T-cell (primary cell): ENCODE measurements at places on chromosomes 2 and 18. TPM values are rescaled to one million over a fixed set of nuclear protein-coding genes. Genes with fewer than 3 reads are reported as not detected.

- no peaks in the 10 kb centered on the region for H3K27me3 ChIP-seq
- peak overlapping the region; percentile 39 for H3K27ac ChIP-seq
- peak; percentile 11 for DNase-seq
Observed at GRCh38 chr18:13353084-13353823, 134.7 kb downstream of the LDLRAD4 start.

GRCh38 chr2:233094614-233095013, 34.5 kb downstream of the INPP5D start:
- DNase-seq: no peak
- no peaks in the 10 kb centered on the region for H3K27me3 ChIP-seq
- no peak overlapping the region for H3K4me3 ChIP-seq
- H3K4me1 ChIP-seq: peaks cover 52% of the 10 kb centered on the region
- no peak overlapping the region for H3K27ac ChIP-seq

- no peaks in the 10 kb centered on the region for H3K36me3 ChIP-seq
- H3K4me1 ChIP-seq: no peaks in the 10 kb centered on the region
- no peaks in the 10 kb centered on the region for H3K27me3 ChIP-seq
- DNase-seq: no peak
Observed at GRCh38 chr2:129711816-129712675, 267.4 kb upstream of the RAB6C start.

DNA sequence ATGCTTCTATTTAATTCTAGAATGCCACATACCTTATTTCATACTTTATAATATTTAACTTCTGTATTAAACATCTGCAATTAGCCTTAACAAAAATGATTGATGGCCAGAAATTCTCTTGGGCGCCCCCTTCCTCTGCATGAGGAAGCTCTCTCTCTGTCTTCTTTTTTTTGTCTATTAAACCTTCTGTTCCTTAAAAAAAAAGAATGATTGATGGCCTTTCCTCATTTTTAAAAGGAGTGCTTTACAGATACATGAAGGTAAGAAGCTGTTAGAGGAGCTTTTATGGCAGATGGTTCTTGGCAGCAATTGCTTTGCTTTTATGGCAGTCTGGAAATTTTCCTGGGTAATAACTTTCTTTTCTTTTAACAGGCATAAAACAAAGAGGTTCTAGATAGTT, 526.9 kb downstream of the SLC4A3 start:
- H3K4me3 ChIP-seq: no peak overlapping the region
- no peak for DNase-seq
- H3K4me1 ChIP-seq: no peaks in the 10 kb centered on the region
- no peaks in the 10 kb centered on the region for H3K36me3 ChIP-seq
- no peak overlapping the region for H3K27ac ChIP-seq

DNA sequence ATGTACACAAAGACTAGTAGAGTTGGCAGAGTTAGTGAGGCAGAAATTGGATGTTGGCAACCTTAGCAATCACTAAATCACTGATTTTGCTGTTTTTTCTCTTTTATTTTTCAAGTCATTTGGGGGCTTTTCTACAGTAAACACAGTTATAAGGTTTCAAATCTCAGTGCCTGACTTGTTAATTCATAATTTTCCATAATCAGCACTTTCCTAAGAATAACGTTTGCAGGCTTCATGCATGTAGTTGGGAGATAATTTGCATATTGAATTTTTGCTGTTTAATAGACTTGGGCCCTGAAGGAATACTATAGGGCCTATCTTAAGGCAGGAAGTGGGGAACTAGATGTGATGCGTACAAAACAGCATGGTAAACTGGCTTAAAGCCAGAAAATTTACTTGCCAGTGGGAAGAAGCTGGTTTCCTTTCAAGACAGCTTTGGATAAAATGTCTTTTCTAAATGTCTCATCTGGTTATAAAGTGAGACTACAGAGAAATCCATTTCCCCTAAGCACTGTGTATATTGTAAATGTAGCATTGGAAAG, 127.2 kb upstream of the SMIM21 start:
- no peaks in the 10 kb centered on the region for H3K4me1 ChIP-seq
- no peaks in the 10 kb centered on the region for H3K27me3 ChIP-seq
- H3K36me3 ChIP-seq: no peaks in the 10 kb centered on the region
- DNase-seq: no peak
- no peak overlapping the region for H3K4me3 ChIP-seq

- peaks cover 24% of the 10 kb centered on the region for H3K27me3 ChIP-seq
- peak; percentile 48 for DNase-seq
- no peaks in the 10 kb centered on the region for H3K36me3 ChIP-seq
- H3K4me1 ChIP-seq: peaks cover 34% of the 10 kb centered on the region
- peak within 1 kb of the TSS; percentile 2 for H3K27ac ChIP-seq
Observed at GRCh38 chr2:226799211-226799975, at the start of gene IRS1. IRS1 (minus strand) TSS chr2:226799820; CDS start chr2:226798738, 1,082 bp downstream.

GRCh38 chr2:66651295-66651694, 216.4 kb downstream of the MEIS1 start:
- no peaks in the 10 kb centered on the region for H3K36me3 ChIP-seq
- H3K4me1 ChIP-seq: no peaks in the 10 kb centered on the region
- no peaks in the 10 kb centered on the region for H3K27me3 ChIP-seq

- H3K27ac ChIP-seq: no peak overlapping the region
- H3K4me1 ChIP-seq: no peaks in the 10 kb centered on the region
- DNase-seq: no peak
- no peaks in the 10 kb centered on the region for H3K27me3 ChIP-seq
- no peak overlapping the region for H3K4me3 ChIP-seq
Observed at GRCh38 chr2:173713904-173714555, 251.1 kb downstream of the SP3 start.

- H3K4me3 ChIP-seq: no peak overlapping the region
- H3K27ac ChIP-seq: no peak overlapping the region
- H3K4me1 ChIP-seq: no peaks in the 10 kb centered on the region
Observed at GRCh38 chr2:30622452-30622851, 175.4 kb downstream of the LCLAT1 start.

DNA sequence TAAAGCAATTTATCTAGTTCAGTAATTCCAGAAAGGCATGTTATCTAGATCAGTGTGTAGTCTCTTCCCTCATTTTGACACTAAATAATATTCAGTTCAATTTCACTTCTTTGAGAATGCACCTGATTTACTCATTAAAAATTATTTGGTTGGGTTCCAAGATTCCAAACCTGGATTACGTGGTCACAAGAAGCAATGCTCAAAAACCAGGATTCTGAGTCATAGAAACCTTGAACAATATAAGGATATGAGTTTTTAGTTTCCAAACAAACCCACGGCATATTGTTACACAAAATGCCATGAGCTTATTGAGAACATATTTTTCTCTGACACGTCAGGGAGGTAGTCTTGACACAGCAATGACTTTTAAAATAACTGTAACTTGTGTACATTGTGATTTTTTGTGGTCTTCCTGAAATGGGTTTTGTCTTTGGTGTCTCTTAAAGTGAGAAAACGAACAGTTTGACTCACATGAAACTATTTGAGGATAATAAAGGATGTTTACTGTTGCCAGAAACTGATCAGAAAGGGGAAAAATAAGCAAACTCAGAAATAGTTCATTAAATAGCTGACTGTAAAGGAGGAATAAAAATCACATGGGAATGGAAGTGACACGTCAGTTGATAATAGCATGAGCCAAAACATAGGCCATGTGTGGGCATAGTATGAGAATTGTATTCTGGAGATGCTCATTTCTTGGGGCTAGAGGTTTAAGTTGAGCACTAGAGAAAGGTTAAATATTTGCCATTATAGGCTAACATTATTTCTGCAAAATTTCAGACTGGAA, 617.7 kb upstream of the CDH2 start:
- no peak for DNase-seq
- no peaks in the 10 kb centered on the region for H3K27me3 ChIP-seq
- H3K4me3 ChIP-seq: no peak overlapping the region
- H3K4me1 ChIP-seq: no peaks in the 10 kb centered on the region
- H3K36me3 ChIP-seq: no peaks in the 10 kb centered on the region

GRCh38 chr2:85615413-85615728, 615 bp upstream of the USP39 start:
- peaks cover 11% of the 10 kb centered on the region for H3K36me3 ChIP-seq
- DNase-seq: no peak
- peaks cover 16% of the 10 kb centered on the region for H3K4me1 ChIP-seq
- H3K27ac ChIP-seq: no peak overlapping the region
- H3K27me3 ChIP-seq: no peaks in the 10 kb centered on the region

DNA sequence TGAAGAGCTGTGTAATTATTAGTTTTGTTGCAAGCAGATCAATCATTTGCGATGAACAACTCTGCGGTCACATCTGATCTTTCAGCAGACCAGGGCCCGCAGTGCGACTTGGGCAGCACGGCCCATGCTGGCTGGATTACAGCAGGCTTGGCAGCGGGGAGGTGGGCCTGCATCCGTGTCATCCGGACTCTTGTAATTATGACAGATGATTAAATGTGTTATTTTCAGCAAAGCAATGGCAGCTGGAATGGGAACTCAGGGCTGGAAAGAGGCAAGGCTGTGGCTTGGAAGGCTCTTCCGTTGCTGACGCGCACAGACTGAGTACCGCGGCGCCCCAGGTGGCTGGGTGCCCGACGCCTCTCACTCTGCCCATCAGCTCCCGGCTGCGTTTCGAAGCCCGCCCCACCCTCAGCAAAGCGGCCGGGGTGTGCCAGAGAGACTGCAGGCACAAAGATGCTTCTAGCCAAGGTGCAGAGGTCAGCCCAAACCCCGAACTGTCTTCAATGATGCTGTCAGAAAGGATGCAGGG, 397.4 kb upstream of the SALL3 start:
- DNase-seq: no peak
- no peaks in the 10 kb centered on the region for H3K4me1 ChIP-seq
- peaks cover 9% of the 10 kb centered on the region for H3K27me3 ChIP-seq
- H3K27ac ChIP-seq: no peak overlapping the region
- H3K36me3 ChIP-seq: no peaks in the 10 kb centered on the region
- H3K4me3 ChIP-seq: no peak overlapping the region

DNA sequence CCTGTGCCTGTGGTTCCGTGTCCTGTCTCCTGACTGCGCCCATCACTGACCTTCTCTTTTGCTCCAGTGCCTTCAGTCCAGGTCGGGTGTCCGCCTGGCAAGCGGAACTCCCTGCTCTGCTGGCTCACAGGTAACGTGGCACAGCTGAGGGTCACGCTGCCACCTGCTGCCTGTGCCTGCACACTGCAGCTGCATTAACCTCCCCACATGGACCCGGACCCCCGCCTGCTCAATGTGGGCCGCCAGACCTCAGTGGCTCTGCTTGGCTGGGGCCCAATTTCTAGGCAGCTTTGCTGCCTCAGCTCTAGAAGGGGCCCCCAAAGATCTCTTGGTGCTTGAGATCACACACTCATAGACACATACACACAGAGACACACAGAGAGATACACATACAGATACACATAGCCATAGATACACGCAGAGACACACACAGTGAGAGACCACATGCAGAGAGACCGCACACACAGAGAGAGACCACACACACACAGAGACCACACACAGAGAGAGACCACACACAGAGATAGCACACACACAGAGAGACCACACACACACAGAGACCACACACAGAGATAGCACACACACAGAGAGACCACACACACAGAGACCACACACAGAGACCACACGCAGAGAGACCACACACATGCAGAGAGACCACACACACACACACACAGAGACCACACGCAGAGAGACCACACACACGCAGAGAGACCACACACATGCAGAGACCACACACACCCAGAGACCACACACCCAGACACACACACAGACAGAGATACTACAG, 14.9 kb upstream of the CNNM3 start:
- H3K36me3 ChIP-seq: peaks cover 5% of the 10 kb centered on the region
- DNase-seq: peak; percentile 69
- no peaks in the 10 kb centered on the region for H3K4me1 ChIP-seq
- no peaks in the 10 kb centered on the region for H3K27me3 ChIP-seq
- no peak overlapping the region for H3K27ac ChIP-seq
- H3K4me3 ChIP-seq: no peak overlapping the region

GRCh38 chr2:231642631-231643494, 50.2 kb downstream of the TEX44 start:
- H3K4me1 ChIP-seq: peaks cover 14% of the 10 kb centered on the region
- no peak overlapping the region for H3K27ac ChIP-seq
- DNase-seq: peak; percentile 15
- H3K4me3 ChIP-seq: no peak overlapping the region

GRCh38 chr18:42080340-42080739, 125.3 kb downstream of the PIK3C3 start:
- no peak for DNase-seq
- no peak overlapping the region for H3K27ac ChIP-seq
- H3K27me3 ChIP-seq: no peaks in the 10 kb centered on the region
- no peak overlapping the region for H3K4me3 ChIP-seq
- peaks cover 40% of the 10 kb centered on the region for H3K36me3 ChIP-seq
- H3K4me1 ChIP-seq: no peaks in the 10 kb centered on the region

- H3K27me3 ChIP-seq: no peaks in the 10 kb centered on the region
- no peak for DNase-seq
- no peaks in the 10 kb centered on the region for H3K4me1 ChIP-seq
- no peak overlapping the region for H3K27ac ChIP-seq
- no peak overlapping the region for H3K4me3 ChIP-seq
- H3K36me3 ChIP-seq: no peaks in the 10 kb centered on the region
Observed at GRCh38 chr2:67260343-67261277, 136.5 kb upstream of the ETAA1 start.

GRCh38 chr18:76456018-76456750, 38.9 kb downstream of the ZNF516 start:
- peaks cover 8% of the 10 kb centered on the region for H3K4me1 ChIP-seq
- no peak overlapping the region for H3K4me3 ChIP-seq
- no peaks in the 10 kb centered on the region for H3K27me3 ChIP-seq
- DNase-seq: no peak

DNA sequence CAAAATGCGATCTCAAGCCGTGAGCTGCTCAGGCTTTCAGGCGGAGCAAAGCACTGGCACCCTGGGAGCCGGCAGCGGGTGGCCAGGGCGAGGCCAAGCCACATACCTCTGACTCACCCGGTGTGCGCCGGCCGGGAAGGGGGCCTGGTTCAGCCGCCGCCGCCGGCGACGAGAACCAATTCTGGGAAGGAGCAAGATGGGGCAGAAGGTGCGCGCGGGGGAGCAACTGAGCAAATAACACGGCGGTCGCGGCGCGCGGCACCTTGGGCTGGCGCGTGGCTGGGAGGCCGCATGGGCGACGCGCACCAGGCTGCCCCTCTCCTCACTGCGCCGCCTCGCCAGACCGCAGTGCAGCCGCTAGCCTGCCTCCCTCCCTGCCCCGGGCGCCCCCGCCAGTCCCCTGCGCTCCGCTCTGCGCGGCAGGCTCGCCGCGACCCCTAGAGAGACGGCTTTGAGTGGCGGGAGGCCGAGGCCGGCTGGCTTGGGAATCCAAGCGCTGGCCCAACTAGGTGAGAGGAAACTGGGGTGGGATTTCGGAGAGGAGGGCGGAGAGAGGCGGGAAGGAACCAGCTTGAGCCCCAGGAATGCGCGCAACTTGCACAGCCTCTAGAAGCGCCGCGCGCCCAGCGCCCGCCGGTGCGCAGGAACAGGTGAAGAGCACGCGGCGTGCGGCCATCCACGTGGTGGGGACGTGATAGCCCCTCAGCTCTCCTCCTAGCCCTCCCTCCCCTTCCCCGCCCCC, 3.2 kb downstream of the NRP2 start:
- peak overlapping the region; percentile 40 for H3K4me3 ChIP-seq
- H3K27me3 ChIP-seq: peaks cover 61% of the 10 kb centered on the region
- no peak overlapping the region for H3K27ac ChIP-seq
- DNase-seq: no peak
- no peaks in the 10 kb centered on the region for H3K36me3 ChIP-seq

RAB6C gene
- total RNA-seq: not detected

GKN2 gene
- total RNA-seq: not detected

UCN gene
- total RNA-seq: 4.2 TPM

AGXT gene
- 0.41 TPM for total RNA-seq

INHBB gene
- total RNA-seq: 0.09 TPM

TUBA3D gene
- not detected for total RNA-seq

EPB41L3 gene
- total RNA-seq: 2.1 TPM
